ENCODE measurements at places on chromosomes 13 and 19.

DNA sequence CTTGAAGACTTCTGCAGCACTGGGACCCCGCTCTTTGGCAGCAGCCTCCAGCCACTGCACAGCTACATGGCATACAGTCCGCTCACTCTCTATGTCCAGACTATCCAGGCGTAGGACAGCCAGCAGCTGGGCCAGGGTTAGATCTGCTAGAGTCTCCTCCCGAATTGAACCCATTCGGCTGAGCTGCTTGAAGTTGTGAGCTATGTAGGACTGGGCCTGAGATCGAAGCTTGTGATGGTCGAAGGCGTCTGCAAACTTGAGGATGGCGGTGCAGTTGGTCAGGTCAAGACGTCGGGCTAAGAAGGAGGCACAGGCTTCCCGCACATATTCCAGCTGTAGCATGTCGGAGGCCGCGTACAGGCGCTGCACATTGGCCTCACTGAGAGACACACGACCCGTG, 900 bp downstream of the KBTBD7 start:
- DNase-seq: no peak

- no peak for DNase-seq
Measured at GRCh38 chr13:37365496-37365895, 233.1 kb downstream of the POSTN start.

- peak; percentile 59 for DNase-seq
Measured at GRCh38 chr13:98509271-98510155, 67.4 kb downstream of the STK24 start.

DNA sequence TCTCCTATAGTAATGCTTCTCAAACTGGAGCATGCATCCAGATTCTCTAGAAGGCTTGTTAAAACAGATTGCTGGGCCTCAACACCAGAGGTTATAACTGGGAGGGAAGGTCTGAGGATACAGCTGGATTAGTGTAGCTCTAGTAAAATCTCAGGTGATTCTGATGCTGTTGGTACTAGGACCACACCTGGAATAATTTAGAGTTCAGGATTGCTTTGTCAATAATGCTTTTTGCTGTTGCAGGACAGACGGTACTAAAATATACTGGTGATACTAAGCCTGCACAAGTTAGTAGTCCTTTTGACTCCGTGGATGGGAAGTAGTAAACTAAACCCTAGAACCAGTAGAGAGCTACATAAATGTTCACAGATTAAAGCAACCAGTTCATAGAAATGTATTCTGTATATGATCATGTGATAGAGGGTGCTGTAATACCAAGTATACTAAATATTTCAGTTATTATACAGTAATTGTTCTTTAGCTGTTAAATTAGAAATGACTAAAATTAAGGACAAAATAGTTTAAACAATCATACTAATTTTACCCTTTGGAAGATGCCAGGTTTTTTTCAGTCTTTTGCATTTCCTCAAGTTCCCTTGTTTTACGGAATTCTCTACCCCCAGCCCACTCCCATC, 258.2 kb upstream of the STARD13 start:
- no peak for DNase-seq

DNA sequence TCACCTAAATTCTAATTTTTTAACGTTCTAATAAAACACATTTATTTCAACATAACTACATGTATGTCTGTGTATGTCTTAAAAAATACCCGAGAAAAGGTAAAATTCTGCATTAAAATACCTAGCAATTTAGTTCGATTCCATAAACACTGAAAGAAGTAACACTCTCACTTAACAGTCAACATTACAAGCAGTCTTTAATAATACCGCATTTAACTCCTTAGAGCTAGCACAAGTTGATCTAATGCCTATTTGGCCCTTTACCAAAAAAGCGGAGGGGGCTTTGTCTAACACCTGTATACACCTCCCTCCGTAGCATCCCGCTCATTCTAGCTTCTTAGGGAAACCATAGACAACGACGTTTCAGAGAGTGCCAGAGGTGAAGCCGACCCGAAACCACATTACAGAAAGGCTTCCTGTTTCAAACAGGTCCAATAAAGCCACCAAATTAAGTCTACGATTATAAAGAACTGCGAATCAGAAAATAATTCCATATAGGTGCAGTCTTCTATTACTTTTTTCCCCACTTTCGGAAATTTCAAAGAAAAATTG, 1.2 kb downstream of the SPART start:
- DNase-seq: peak; percentile 7

- DNase-seq: no peak
Measured at GRCh38 chr13:21089830-21090229, 28.4 kb upstream of the LATS2 start.

DNA sequence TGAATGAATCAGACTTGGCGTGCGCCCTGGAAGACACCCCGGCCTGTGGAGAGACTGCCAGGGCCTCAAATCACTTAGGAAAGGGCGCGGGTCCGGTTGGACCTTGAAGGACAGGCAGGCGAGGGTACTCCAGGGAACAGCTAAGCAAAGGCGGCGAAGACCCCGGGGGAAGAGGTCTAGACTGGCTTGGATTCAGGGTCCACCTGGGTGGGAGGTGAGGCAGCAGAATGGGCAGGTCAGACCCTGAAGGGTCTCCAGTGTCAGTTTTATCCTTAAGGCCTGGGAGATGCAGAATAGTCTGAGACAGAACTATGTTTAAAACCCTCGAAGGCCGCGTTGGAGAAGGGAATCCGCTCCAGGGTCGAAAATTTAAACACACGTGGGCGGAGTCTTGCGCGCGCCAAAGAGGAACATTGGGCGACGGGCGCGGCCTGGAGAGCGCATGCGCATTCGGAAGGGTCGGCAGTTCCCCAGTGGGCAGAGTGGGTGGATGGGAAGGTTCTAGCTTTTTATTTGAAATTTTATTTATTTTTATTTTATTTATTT, 567 bp upstream of the SMG9 start:
- DNase-seq: peak; percentile 84

- no peak for DNase-seq
Measured at GRCh38 chr19:2449019-2449418, 7.7 kb downstream of the LMNB2 start.

GRCh38 chr19:2061495-2062388, 10.7 kb upstream of the MKNK2 start:
- DNase-seq: peak; percentile 99

- DNase-seq: no peak
Measured at GRCh38 chr13:40452038-40452666, 214.3 kb downstream of the FOXO1 start.

DNA sequence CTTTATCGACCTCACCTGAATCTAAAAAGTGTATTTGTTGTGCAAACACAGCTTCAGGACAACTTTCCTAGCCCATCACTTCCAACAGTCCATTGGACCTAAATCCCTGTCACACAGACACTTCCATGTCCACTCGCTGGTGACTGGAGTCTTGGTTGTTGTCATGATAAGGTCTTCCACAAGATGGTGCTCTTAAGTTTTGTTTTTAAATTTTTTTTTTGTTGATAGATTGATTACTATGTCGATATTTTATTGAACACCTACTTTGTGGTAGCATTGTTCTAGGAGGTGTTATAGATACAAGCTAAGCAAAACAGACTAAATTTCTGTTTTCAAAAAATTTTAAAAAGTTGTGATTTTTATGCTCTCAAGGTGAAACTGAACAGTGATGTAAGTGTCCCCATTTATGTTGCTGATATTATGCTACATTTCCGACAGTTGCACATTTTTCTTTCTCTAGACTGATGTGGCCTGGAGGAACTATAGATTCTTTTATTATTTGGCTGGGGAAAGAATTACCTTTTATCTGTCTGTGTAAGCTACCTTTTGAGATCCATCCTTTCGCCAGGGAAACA, 8.1 kb upstream of the ERICH6B start:
- DNase-seq: no peak

GRCh38 chr13:87779426-87779825, 108.3 kb downstream of the SLITRK5 start:
- DNase-seq: no peak

GRCh38 chr19:51548891-51549305, 17.4 kb upstream of the SIGLEC6 start:
- no peak for DNase-seq

DNA sequence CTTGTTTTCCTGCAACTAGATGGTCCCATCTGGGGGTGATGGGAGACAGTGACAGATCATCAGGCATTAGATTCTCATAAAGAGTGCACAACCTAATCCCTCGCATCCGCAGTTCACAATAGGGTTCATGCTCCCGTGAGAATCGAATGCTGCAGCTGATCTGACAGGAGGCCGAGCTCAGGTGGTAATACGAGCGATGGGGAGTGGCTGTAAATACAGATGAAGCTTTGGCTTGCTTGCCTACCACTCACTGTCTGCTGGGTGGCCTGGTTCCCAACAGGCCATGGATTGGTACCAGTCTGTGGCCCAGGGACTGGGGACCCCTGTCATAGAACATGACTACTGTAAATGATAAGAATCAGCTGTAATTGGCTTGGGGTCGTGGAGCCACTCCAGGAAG, 28.0 kb downstream of the WDR88 start:
- DNase-seq: no peak

DNA sequence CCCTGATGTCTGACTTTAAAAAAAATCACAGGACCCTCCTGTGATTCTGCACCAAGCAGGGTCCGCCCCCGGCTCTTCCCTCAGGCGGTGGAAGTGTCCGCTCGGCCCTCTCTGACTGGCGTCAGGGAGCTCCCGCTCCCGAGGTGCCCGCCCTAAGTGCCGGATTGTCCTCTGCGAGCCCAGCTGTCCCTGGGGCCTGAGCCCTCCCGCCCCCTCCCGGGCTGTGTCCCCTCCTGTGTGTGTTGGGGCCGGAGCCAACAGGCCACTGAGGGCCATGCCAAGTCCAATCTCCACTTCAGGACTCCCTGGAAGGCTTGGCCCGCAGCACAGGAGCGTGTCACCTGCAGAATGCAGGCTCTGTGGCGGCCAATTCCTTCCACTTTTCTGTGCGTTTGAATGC, 25.4 kb downstream of the MAP2K2 start:
- no peak for DNase-seq

DNA sequence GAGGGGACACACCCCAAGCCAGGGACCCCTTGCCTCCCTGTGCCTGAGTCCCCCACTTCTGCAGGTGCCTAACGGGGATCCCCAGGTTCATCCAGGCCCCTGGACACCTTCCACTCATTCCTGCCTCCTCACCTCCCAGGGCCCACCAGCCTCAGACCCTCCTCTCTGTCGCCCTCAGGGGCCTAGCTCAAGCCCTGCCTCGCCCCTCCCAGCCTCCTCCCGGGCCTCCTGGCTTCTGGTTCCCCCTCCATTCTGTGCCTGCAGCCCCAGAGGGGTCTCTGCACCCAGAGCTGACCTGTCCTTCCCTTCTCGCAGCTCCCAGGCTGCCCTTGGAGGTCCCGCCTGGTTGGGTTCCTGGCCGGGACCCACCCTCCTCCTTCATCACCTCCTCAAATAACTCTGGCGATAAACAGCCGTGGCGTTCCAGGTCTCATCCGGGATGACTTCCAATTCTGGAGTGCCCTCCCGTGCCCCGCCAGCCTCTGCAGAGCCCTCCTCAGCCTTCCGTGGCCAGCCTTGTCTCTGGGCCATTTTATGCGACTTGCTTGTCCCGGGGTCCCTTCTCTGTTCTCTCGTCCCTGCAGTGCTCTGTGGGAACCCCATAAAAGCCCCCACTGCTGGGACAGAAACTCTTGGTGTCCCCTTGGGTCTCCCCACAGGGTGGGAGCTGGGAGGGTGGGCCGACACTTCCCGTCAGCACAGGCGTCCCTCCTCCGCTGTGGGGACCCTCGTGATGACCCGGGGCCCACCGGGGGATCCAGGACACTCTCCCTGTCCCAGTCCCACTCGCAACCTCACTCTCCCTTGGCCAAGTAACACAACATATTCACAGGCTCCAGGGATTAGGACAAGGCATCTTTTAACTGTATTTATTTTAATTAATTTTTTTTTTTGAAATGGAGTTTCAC, 9.2 kb downstream of the JOSD2 start:
- DNase-seq: no peak

GRCh38 chr13:44455769-44456168, 82.1 kb downstream of the SERP2 start:
- no peak for DNase-seq

- no peak for DNase-seq
Measured at GRCh38 chr13:41232578-41233480, 30.5 kb downstream of the MTRF1 start.

DNA sequence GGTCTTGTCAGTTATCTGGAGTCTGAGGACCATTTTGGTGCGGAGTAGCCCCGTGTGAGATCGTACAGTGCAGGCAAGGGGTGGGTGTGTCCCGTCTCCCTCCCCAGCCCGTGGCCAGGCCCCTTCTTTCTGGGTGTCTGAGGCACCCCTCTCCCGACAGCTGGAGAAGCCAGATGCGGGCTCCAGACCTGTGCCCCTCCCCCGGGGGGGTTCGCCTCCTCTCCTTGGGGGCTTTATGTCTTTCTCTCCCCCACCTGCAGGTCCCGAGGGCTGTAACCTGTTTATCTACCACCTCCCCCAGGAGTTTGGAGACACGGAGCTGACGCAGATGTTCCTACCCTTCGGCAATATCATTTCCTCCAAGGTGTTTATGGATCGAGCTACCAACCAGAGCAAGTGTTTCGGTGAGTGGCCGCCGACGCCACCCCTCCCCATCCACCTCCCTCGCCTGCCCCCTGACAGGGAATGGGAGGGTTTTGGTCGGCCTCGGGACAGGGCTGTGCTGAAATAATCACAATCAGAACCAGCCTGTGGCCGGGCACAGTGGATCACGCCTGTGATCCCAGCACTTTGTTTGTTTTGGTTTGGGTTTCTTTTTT, 65.6 kb downstream of the CELF5 start:
- no peak for DNase-seq

- no peak for DNase-seq
Measured at GRCh38 chr13:50162001-50162400, 146.8 kb downstream of the KCNRG start.

DNA sequence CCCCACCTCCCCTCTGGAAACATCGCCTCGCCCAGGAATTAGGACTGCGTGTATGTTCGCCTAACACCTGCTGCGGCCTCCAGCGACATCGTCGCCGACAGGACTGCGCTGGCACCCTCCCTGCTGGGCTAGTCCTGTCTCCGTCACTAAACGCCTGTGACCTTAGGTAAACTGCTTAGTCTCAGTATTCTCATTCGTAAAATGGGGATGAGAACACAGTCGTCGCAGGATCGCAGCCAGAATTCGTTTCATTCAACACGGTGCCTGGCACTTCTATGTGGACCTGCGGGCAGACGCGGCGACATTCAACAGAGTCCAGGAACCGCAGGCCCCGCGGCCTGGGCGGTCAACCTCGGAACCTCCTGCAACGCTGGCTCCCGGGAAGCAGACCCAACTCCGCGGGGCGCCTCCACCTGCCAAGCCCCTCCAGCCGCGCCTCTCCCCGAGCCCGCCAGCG, 485 bp downstream of the CRYL1 start:
- DNase-seq: peak; percentile 15

DNA sequence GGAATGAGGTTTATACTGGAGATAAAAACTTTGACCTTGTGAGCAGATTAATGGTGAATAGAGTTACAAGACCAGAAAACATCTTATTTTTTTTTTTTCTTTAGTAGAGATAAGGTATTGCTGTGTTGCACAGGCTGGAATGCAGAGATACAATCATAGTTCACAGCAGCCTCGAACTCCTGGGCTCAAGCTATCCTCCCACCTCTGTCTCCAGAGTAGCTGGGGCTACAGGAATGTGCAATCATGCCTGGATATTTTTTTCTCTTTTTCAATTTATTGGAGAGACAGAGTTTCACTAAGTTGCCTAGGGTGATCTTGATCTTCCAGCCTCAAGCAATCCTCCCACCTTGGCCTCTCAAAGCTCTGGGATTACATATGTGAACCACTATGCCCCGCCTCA, 2139.1 kb downstream of the PCDH9 start:
- DNase-seq: no peak

GRCh38 chr19:46384396-46384795, 29.0 kb downstream of the CCDC8 start:
- DNase-seq: no peak
